ENCODE measurements at places on chromosomes 16 and 17. TPM values are rescaled to one million over a fixed set of nuclear protein-coding genes. Genes with fewer than 3 reads are reported as not detected.

GRCh38 chr17:72422505-72423285, 301.9 kb downstream of the SOX9 start:
- peak; percentile 47 for DNase-seq

- no peak for DNase-seq
Observed at GRCh38 chr16:61763991-61764390, 272.2 kb downstream of the CDH8 start.

DNA sequence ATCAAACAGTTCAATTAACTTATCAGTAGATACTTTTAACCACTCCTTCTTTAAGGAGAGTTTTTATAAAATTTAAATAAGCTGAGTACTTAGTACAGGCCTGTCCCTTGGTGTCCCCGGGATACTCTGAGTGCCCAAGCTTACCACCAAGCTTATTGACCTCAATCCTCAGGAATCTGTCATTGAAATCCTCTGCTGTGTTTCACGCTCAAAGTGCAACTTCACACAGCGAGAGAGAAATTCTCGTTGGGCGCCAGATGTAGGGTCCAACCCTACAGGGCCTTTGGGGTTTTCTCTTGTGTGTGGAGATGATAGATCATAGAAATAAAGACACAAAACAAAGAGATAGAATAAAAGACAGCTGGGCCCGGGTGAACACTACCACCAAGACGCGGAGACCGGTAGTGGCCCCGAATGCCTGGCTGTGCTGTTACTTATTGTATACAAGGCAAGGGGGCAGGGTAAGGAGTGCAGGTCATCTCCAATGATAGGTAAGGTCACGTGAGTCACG, 65.3 kb upstream of the ARL4D start:
- DNase-seq: no peak

DNA sequence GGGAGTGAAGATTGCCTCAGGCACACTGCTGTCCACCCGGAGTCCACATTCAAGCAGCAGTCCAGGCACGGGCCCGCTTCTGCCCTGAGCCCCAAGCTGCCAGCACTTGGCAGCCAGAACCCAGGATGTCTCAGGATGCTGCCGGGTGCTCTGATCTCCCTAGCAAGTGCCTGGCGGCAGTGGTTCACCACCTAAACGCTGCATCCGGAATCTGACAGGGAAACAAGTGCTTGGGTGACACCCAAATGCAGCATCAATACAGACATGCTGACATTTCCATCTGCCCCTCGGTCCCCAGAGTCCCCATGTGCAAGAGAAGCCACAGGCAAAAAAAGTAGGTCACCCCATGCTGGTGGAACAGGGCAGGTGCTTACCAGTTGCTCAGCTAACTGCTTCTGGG, 197.1 kb upstream of the RPL38 start:
- DNase-seq: no peak

DNA sequence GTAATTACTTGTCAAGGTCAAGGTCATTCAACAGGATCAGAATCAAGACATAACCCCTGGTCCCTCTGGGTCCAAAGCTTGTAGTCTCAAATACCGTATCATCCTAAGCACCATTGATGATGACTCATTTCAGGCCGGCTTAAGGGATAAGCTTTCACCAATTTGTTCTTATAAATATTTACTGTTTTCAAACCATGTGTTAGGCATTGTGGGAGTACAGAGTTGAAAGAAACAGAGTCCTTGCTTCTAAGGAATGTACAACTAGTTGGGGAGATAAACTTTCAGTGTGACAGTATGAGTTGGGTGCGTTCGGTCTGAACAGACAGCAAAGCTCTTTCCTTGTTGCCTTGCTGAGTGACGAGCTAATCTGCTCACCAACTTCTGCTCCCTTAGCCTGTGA, 183.5 kb upstream of the MAF start:
- DNase-seq: no peak

- DNase-seq: no peak
Observed at GRCh38 chr17:57203040-57203439, 53.3 kb upstream of the MSI2 start.

- no peak for DNase-seq
Observed at GRCh38 chr16:46768809-46769208, 20.7 kb upstream of the MYLK3 start.

DNA sequence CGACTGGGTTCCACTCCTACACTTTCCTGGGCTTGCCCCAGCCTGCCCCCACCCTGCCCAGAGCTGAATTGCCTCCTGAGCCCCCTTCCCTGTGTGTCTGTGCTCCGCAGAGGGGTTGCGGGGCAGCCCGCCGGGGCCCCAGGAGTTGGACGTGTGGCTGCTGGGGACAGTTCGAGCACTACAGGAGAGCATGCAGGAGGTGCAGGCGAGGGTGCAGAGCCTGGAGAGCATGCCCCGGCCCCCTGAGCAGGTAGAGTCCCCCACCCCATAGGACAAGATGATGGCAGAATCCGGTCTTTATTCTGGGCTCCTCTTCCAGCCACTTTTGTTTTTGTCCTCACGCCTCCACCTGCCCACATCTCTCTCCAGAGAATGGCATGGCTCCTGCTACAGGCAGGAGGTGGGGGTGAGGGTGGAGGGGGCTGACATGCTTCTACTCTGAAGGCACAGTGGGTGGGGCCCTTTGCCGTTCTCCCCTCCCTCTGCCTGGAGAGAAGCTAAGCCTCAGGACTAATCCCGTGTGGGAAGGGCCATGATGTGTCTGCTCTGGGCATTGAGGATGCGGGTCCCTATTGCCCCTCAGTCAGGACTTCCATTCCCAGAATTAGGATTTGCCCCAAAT, 3.5 kb downstream of the ACBD4 start:
- DNase-seq: no peak

- no peak for DNase-seq
Observed at GRCh38 chr16:70589998-70590471, 56.3 kb upstream of the IL34 start.

- DNase-seq: no peak
Observed at GRCh38 chr17:69208640-69209039, 20.0 kb downstream of the ABCA10 start.

SGSH gene
- polyA plus RNA-seq: 58.6 TPM

DNAI2 gene
- 0.28 TPM for polyA plus RNA-seq

ELMO3 gene
- not detected for polyA plus RNA-seq

SLC47A1 gene
- not detected for polyA plus RNA-seq

SPNS3 gene
- polyA plus RNA-seq: 4.8 TPM

KRT13 gene
- not detected for polyA plus RNA-seq

KRT40 gene
- not detected for polyA plus RNA-seq

All from CD4-positive, alpha-beta memory T cell (primary cell).